ENCODE measurements at places on chromosomes 3 and 15. TPM values are rescaled to one million over a fixed set of nuclear protein-coding genes. Genes with fewer than 3 reads are reported as not detected.

FOXB1 gene
- total RNA-seq = not detected

EFL1 gene
- 54.8 TPM for total RNA-seq

UCN2 gene
- 0.81 TPM for total RNA-seq

TMEM207 gene
- not detected for total RNA-seq

GRCh38 chr3:150469031-150469930 lies 61.2 kb downstream of the TSC22D2 start:
- peak; percentile 95 for DNase-seq

GRCh38 chr15:87300146-87300545 lies 956.4 kb downstream of the NTRK3 start:
- DNase-seq = no peak

DNA sequence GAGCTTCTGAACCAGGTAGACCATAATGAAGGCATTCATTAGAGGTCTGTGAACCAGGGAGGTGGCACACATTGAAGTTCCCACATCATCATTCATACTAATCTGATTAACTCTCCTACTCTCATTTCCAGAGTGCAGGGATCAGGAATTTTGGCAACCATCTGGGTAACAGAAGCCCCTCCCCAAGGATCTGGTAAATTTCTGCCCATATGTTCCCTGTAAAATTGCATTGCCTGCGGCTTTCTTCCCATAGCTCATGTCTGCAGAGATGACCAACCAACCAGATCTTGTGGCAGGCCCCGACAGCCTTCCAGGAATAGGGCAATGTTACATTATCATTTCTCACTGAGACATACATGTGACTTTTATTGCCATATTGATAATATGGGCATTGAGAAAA lies 111.4 kb upstream of the CHL1 start:
- DNase-seq = no peak

DNA sequence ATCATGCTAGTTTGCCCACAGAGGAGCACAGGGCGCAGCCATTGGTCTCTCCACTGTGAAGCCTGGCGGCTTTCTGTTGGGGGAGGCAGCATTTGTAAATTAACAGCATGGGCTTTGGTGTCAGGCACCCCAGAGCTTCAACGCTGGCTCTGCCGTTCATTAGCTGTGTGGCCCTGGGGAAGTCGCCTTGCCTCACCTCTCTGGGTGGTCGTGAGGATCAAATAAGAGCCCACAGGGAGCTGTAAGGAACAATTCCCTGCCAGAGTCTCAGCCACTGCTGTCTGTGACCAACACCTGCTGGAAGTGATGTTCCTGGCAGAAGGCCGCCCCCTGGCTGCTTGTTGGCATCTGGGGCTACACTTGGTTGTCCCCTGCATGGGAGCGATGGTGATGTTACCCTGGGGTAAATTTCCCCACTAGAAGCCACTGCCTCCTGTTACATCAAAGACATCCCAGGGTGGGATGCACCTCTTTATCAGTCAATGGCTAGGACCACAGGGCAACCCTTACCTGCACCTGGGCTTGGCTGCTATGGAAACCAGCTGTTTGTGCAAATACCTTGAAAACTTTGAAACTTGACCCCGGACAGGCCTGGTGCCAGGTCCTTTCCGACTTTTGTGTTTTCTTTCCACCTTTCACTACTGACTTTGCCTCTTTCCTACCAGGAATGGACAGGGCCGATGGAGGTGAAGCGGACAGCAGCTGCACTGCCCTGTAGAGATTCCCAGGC lies 36.9 kb downstream of the DNASE1L3 start:
- DNase-seq = peak; percentile 24

DNA sequence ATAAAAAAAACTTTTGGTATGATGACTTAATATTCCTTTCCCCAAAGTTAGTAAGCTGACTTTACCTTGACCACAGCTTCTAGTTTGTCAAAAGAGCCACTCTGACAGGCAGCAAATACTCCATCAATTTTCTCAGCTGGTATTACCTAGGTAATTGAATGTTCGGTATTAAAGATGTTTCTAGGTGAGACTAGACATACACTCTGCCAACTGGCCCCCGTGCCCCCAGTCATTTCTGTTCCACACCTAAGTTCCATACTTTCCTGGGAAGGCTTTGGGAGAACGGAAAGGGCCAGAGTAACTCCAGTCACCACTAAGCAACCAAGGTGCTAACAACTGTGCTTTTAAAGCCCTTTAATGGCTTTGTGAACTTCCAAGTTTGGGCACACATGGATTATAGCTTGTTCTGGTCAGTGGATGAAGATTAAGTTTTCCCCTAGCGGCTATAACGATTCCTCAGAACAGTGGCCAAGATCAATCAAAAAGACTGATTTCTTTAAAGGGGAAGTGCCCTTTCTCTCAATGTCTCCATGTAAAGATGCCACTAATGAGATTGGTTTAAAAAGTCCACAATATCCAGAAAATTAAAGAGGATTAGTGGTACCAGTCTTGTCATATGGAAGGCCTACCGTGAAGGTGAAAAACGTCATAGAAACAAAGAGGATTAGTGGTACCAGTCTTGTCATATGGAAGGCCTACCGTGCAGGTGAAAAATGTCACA lies 7.0 kb downstream of the EIF4A2 start:
- peak; percentile 64 for DNase-seq

DNA sequence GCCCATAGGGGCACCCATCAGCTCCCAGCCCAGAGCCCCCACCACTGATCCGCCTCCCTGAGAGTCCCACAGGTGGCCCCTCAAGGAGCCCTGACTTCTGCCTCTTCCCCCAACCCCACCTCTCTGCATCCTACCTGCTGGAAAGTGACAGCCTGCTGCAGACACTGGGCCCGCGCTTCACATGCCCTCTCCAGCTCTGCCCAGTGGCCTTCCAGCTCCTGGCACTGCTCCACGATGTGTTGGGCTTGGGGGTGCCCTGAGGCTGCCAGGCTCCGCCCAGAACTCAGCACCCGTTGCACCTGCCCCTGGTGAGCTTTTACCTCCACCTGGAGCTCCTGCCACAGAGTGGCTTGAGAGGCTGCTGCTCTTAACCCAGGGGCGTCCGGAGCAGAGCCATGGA lies 20.1 kb downstream of the SPTBN5 start:
- DNase-seq = no peak

Measured in cardiac muscle cell (in vitro differentiated cells and primary cell).